Coronary artery (tissue), 2 donors: ENCODE measurements at places on chromosomes 6 and 20.
A peak's percentile ranks its signal among the peaks of the same experiment; 100 is the strongest.

DNA sequence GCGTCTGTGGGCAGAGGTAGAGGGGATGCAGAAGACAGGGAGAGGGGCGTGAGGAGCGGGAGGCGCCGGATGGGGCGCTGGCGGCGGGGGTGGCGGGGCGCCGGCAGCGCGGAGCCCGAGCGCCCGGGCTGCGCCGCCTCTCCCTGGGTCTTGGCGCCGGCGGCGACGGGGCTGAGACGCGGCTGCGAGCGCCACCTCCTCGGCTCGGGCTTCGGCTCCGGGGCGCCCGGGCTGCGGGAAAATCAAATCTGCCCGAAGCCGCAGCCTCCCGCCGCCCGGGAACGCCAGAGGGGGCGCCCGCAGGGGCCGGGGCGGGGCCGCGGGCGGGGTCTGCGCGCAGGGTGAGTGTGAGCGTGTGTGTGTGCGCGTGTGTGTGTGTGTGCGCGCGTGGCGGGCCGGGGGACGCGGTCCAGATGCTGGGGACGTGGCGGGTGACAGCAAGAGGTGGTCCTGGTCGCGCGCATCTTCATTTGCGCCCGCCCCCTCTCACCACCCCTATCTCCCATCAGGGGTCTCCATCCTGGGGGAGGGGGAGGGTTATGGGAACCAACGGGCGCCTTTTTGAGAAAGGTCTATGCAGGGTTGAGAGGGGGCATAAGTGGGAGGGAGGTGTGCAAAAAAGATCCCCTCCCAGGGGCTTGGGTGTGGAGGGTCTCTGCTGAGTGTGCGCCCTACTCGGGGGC lies 646 bp upstream of the CPNE5 start:
- DNase-seq: no peak

GRCh38 chr6:53282234-53282633 lies 66.5 kb downstream of the ELOVL5 start:
- no peak for DNase-seq

DNA sequence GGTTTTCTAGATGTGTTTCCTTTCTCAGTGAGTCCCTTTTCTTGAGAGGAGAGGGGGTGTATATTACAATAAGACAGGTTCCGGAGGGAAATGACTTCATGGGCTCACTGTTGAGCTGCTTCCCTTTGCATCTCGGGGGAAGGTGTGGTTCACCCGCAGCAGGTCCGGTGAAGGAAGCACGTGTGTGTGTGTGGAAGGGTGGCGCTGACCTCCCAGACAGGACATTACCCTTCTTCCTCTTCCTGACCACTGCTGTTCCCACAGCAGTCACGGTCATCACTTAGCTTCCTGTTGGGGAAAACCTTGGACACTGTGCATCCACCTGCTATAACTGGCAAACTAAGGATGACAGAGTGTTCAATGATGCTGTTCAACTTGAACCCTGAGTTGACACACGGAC lies 83.6 kb downstream of the PLEKHG1 start:
- no peak for DNase-seq

DNA sequence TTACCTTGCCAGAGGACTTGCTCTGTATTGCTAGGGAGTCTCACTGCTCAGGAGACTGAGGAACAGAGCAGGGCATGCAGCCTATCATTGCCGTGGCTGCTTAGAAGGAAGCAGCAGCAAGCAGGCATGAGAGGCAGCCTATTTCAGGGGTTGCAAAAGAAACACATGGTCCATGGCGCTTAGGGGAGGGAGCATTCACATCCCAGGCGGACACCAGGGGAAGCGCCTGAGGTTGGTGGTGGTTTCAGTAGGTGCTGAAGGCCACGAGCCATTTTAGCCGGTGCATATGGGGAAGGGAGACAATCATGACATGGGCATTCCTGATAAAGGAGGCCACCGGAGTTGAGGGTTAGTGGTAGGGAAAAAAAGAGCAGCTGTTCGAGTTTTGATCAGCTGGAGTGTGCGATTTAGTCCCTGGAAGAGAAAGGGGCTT lies 20.9 kb downstream of the FARS2 start:
- no peak for DNase-seq

DNA sequence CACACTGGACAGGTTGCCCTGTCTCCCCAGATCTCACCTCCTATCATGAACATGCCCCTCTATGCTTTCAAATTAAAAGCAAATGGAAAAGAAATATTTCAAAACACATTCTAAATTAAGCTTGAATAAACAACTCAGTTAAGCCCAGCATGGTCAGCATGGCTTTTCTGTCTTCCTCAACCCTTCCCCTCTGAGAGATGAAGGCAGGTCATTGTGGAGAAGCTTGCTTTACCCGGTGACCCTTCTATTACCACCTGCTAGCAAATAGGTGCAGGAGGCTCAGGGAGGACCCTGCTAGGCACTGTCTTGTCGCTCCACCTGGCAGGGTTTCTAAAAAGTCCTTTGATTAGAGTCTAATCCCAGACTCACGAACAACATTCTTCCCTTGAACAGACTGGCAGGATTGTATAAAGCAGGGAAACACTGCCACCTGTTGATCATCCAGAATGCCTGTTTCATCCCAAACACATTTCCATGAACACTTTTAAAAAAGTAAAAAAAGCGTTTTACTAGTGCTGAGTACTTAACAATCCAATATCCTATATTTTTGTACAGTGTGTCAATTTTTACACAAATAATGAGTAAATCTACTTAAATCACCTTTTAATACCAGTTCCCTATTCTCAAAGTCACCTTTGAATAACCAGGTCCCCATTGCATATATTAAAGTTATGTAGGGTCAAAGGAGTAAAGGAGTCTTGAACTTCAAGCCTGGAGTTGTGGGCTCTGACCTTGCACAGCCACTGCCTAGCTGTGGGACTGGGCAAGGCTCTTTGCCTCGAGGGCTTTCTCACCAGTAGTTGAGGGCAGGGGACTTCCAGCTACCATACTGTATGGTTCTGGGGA lies 75.5 kb downstream of the GPR6 start:
- DNase-seq: peak; percentile 55

GRCh38 chr6:21748343-21749056 lies 154.9 kb downstream of the SOX4 start:
- DNase-seq: no peak

DNA sequence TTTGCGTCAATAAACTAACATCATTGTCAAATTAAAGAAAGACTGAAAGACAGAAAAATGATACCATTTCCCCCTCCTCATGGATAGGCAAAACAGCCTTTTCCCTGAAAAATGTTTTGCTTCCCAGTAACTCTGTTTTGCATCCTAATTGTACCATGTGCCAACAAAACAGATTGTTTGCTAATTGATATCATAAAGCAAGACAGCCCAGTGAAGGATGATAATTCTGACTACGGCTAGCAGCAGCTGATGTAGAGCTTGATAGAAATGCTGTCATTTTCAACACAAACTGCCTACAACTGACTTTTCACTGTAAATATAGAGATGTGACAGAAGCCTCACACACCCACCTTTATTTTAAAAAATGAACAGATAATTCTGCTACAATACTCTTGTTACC lies 1061.6 kb downstream of the HACE1 start:
- no peak for DNase-seq

GRCh38 chr20:8209061-8209460 lies 77.0 kb downstream of the PLCB1 start:
- no peak for DNase-seq

DNA sequence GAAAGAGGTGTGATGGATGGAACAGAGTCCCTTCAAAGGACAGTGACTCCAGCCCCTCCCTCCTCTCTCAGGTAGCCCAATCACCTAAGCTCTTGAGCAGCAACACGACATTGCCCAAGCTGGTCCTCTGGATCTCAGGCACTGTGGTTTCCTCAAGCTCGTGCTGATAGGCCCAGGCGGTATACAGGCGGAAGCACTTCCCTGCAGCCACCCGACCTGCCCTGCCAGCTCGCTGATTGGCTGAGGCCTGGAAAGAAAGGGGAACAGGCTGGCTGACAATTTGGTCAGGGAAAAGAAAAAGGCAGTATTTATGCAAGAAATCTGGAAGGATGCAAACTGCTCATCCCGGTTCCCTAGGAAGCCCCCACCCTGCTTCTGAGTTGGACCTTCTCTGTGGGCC lies 9.6 kb downstream of the C6orf136 start:
- no peak for DNase-seq

GRCh38 chr6:129750360-129750759 lies 40.4 kb upstream of the ARHGAP18 start:
- DNase-seq: no peak

DNA sequence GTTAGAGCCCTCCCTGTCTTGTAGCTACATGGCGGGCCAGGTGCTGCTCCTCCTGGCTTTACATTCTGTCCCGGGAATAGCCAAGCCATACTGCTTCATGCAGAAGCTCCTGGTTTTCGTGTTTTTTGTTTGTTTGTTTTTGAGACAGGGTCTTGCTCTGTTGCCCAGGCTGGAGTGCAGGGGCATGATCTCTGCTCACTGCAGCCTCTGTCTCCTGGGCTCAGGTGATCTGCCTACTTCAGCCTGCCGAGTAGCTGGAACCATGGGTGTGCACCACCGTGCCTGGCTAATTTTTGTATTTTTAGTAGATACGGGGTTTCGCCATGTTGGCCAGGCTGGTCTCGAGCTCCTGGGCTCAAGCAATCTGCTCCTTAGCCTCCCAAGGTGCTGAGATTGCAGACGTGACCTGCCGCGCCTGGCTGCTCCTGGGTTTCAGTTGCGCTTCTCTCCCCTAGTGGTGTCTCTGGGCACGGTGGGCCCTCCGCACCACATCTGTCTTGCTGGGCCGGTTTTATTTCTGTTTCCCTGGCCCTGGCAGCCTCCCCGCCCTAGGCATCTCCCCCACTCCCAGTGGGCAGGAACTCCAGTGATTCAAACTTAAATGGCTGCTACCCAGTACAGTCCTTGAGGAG lies 12.9 kb downstream of the CDYL start:
- no peak for DNase-seq
